ENCODE measurements at places on chromosomes 1 and 21.

GRCh38 chr1:36966242-36966641 lies 68.1 kb downstream of the GRIK3 start:
- DNase-seq, result peak; percentile 9

DNA sequence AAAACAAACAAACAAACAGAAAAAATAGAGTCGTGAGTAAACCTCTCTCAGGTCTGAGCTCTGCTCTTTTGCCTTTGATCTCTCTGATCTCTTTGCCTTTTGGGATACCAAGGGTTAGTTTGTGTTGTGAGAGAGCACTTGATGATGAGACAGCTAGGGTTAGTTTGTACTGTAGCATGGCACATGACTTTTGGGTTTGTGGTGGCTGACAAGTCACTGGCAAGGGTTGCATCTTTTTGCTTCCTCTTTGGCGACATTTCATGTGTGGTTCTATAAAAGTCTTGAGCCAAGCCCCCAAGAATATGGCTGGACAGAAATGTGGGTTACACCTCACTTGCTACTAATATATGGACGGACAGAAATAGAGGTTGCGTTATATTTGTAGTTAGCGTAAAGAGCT lies 60.5 kb downstream of the TESK2 start:
- no peak for DNase-seq

DNA sequence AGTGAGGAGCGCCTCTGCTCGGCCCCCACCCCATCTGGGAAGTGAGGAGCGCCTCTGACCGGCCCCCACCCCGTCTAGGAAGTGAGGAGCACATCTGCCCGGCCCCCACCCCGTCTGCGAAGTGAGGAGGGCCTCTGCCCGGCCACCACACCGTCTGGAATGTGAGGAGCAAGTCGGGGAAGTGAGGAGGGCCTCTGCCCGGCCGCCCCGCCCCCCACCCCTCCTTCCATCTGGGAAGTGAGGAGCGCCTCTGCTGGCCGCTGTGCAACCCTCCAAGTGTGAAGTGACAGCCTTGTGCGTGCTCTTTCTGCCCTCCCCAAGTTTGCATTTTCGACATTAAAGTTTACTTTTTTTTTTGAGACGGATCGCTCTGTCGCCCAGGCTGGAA lies 5.1 kb upstream of the ZZZ3 start:
- no peak for DNase-seq

DNA sequence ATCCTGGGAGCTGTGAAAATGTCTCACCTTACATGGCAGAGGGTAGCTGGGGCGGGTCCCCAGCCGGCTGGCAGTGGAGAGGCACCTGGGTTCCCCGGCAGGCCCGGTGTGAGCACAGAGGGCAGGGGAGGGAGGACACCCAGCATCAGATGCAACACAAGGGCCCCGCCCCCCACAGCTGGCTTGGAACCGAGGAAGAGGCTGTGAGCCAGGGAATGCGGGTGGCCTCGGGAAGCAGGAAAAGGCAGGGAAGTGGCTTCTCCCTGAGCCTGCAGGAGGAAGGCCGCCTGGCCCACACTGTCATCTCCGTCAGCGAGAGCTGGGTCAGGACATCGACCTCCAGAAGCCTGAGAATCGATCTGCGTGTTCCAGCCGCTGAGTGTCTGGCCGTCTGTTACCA lies 87.3 kb downstream of the SIK1 start:
- DNase-seq, result no peak

DNA sequence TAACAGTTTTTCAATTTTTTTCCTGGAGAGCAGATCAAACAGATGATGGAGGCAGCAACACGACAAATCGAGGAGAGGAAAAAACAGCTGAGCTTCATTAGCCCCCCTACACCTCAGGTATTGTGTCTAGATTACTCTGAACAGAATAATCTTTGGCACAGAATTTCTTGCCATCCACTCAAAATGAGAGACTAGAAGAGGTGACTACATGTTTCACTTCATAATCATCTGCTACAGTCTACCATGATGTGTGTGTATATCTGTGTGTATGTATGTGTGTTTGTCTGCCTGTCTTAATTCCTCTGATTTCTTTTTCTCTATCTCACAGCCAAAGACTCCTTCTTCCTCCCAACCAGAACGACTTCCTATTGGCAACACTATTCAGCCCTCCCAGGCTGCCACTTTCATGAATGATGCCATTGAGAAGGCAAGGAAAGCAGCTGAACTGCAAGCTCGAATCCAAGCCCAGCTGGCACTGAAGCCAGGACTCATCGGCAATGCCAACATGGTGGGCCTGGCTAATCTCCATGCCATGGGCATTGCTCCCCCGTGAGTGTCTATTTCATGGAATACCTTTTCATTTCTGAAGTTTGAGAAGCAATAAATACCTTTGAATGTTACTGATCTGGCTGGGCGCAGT lies 11.4 kb downstream of the PRPF3 start:
- no peak for DNase-seq

- DNase-seq, result no peak
These were observed 111.7 kb upstream of the TNFSF4 start for GRCh38 chr1:173318788-173319187.
